ENCODE measurements at places on chromosomes 1 and 21. TPM values are rescaled to one million over a fixed set of nuclear protein-coding genes. Genes with fewer than 3 reads are reported as not detected.

DNA sequence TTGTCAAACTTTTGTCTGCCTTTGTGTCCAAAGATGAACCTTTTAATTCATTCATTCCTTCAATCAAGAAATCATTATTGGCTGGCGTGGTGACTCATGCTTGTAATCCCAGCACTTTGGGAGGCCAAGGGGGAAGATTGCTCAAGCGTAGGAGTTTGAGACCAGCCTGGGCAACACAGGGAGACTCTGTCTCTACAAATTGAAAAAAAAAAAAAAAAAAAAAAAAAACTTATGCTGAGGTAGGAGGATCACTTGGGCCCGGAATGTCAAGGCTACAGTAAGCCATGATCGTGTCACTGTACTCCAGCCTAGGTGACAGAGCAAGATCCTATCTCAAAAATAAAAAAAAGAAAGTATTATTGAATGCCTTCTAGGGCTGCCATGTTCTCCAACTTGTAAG is 51.3 kb upstream of the CXADR start:
- H3K4me3 ChIP-seq, result no peak overlapping the region
- H3K36me3 ChIP-seq, result no peaks in the 10 kb centered on the region
- DNase-seq, result no peak
- no peaks in the 10 kb centered on the region for H3K4me1 ChIP-seq

DNA sequence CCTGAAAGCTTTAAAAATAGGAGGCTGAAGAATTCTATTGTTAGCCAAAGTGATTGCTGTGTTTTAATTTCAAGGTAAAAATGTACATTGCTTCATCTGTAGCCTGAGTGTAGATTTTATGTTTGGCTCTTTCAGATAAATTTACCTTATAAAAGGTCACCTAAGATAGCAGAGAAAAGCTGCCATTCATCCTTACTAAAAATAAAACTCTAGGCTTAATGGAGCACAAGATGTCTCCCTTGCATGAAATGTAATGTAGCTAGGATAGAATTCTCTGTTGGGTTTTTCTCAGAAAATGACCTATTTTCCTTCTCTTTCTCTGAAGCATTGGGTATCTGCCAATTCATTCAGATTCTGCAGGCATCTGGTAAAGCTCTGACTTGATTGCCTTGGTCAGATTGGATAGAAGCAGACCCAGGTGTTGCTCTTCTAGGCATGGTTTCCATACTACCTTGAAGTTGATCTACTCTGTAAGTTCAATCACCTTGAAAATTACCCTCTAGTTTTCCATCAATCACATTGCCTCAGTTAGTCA is 176.6 kb upstream of the GORAB start:
- H3K27me3 ChIP-seq, result no peaks in the 10 kb centered on the region
- H3K4me3 ChIP-seq, result no peak overlapping the region
- H3K27ac ChIP-seq, result no peak overlapping the region

GRCh38 chr1:203660931-203661484 is 34.4 kb downstream of the ATP2B4 start:
- H3K4me1 ChIP-seq, result no peaks in the 10 kb centered on the region
- H3K27ac ChIP-seq, result no peak overlapping the region
- no peak for DNase-seq

GRCh38 chr1:42576935-42577334 is 81.3 kb upstream of the PPIH start:
- H3K4me3 ChIP-seq, result no peak overlapping the region
- H3K27me3 ChIP-seq, result no peaks in the 10 kb centered on the region
- no peaks in the 10 kb centered on the region for H3K36me3 ChIP-seq
- no peaks in the 10 kb centered on the region for H3K4me1 ChIP-seq

GRCh38 chr1:99681583-99681982 is 35.7 kb downstream of the PALMD start:
- H3K27ac ChIP-seq, result no peak overlapping the region
- DNase-seq, result peak; percentile 52
- H3K27me3 ChIP-seq, result no peaks in the 10 kb centered on the region
- H3K4me3 ChIP-seq, result no peak overlapping the region

DNA sequence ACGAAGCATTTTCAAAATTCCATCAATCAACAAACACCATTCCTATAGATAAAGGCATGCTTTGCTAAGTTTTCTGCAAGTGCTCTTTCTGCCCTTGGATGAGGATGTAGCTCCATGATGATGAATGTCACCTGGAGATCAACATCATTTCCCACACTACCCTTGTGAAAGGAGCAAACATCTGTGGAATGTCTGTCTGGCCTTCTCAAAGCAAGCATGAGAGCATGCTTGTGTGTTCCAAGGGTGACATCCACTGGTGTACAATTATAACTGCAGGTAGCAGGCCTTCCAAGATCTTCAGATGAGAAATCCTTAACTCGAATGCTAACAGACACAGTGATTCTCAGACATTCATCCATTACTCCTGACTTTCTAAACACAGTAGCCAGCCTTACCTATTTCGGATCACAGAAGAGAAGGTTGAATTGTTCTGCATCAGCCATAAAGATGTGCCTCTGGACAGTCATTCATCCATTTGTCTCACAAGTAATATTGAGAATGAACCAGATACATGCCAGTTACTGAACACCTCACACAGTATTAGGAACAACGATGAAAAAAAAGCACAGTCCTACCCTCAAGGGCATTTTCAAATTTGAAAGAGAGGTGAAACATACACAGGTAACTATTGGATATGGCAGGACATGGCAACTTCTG is 162.4 kb downstream of the TPR start:
- no peaks in the 10 kb centered on the region for H3K27me3 ChIP-seq
- no peak overlapping the region for H3K4me3 ChIP-seq
- DNase-seq, result peak; percentile 92
- peak overlapping the region; percentile 25 for H3K27ac ChIP-seq

GRCh38 chr1:182368358-182368757 is 23.2 kb downstream of the GLUL start:
- H3K4me1 ChIP-seq, result no peaks in the 10 kb centered on the region
- DNase-seq, result no peak
- H3K36me3 ChIP-seq, result no peaks in the 10 kb centered on the region
- no peak overlapping the region for H3K27ac ChIP-seq
- no peak overlapping the region for H3K4me3 ChIP-seq

DNA sequence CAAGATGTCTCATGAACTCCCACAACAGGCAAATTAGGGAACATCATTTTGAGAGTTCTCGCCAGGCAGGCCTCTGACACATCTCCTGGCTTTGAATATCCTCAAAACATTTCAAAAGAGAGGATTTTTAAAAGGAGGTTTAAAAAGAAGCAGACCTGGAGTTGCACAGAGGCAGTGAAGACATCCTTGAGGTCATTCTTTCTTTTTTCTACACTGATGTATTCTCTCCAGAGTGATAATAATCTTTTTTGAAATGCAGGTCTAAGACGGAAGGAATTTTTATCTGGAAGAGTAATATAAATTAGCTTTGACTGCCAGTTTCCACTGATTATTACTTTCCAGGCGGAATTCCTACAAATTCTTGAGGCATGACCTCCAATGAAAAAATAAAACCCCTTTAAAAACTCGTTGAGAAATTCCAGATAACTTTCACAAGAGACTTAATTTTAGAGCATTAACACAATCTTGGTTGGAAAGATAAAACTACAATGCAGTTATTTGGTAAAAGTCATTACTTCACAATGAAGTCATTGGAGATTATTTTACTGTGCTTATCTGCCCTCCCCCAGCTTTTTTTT is 125.0 kb downstream of the LYPLAL1 start:
- no peak overlapping the region for H3K27ac ChIP-seq
- H3K36me3 ChIP-seq, result no peaks in the 10 kb centered on the region
- no peaks in the 10 kb centered on the region for H3K4me1 ChIP-seq
- DNase-seq, result no peak
- peaks cover 10% of the 10 kb centered on the region for H3K27me3 ChIP-seq

TAS1R1 gene
- not detected for total RNA-seq

ATP1A4 gene
- not detected for total RNA-seq

Measured in A673 (cell line).